Caki2 (cell line): ENCODE measurements at places on chromosomes 1 and 21.
A peak's percentile ranks its signal among the peaks of the same experiment; 100 is the strongest.

DNA sequence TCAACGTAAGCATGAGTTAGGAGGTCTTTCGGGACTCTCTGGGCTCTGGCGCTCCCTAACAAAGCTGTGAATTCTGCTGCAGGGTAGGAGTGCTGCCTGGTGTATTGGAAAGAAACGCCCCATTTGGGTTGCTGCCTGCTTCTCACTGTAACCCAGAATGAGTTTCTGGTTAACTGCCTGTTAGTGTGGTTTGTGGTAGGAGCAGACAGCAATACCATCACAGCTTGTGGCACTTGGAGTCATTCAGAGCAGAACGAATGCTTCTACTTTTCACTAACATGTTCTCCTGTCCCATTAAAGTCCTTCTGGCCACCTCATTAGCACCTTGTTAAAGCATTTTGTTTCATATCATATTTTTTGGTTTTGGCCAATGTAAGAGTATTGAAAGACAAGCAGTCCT lies 18.1 kb downstream of the MAP3K7CL start:
- DNase-seq = no peak

- peak; percentile 95 for DNase-seq
Measured at GRCh38 chr1:67700692-67701410, 15.8 kb downstream of the GADD45A start.

GRCh38 chr1:202029171-202029665 lies 18.8 kb downstream of the ELF3 start:
- peak; percentile 78 for DNase-seq

- DNase-seq = no peak
Measured at GRCh38 chr1:18419113-18419844, 61.5 kb upstream of the KLHDC7A start.

GRCh38 chr1:44119525-44119924 lies 904 bp downstream of the KLF17 start:
- no peak for DNase-seq

DNA sequence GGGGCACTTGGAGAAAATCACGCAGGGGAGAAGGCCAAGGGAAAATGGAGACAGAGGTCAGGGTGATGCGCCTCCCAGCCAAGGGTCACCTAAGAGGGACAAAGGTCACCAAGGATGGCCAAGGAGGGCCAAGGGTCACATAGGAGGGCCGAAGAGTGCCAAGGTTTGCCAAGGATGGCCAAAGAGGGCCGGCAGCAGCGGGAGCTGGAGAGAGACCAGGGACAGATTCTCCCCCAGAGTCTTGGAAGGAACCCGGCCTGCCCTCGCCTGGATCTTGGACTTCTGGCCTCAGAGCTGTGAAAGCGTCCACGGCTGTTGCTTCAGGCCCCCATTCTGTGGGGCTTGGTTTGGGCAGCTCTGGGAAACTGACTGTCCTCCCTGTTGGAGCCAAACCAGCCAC lies 25.6 kb upstream of the ARHGEF16 start:
- DNase-seq = no peak

DNA sequence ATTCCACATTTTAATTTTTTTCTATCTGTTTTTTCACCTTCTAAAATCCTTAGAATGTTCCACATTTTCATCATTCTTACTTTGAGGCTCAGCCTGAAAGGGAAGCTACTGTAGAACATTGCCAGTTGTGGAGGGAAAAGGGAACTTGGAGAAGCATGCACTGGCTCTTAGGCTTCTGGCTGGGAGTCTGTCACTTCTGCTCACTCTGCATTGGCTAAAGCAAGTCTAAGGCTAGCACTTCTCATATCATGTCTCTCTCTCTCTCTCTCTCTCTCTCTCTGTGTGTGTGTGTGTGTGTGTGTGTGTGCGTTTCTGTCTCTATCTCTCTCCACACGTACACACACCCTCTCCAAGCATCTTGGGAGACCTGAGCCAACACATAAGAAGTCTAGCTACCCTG lies 49.6 kb upstream of the ADAR start:
- DNase-seq = no peak

GRCh38 chr1:156241311-156241811 lies 623 bp upstream of the BGLAP start:
- DNase-seq = no peak

DNA sequence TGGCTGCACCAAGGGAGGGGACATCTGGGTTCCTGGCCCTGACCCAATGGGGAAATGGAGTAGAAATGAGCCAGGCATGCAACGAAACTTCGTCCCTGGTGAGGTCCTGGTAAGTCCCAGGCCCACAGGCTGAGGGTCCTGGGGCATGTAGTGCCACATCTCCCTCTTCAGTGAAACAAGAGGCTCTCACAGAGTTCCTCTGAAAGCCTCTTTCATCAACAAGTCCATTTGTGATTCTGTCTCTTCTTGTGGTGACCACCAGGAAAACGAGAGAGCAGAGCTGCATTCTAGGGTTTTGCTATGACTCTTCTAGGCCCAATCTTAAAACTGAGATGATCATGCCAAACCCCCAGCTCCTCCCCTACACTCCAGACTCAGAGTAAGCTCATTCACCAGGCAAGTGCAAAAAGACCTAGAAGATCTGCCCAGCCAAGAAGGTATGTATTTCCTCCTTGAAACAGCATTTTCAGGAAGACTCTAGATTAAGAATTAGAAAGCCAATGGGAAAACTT lies 24.3 kb upstream of the RNF220 start:
- DNase-seq = no peak

- DNase-seq = peak; percentile 16
Measured at GRCh38 chr1:66022904-66023620, 230.4 kb downstream of the PDE4B start.

- peak; percentile 50 for DNase-seq
Measured at GRCh38 chr1:171743081-171743870, 1.4 kb upstream of the VAMP4 start.
